ENCODE measurements at places on chromosomes 3 and 15. TPM values are rescaled to one million over a fixed set of nuclear protein-coding genes. Genes with fewer than 3 reads are reported as not detected.

- no peak for DNase-seq
Measured at GRCh38 chr3:146233487-146233886, 17.4 kb downstream of the PLSCR4 start.

- DNase-seq = no peak
Measured at GRCh38 chr3:55090291-55090690, 162.4 kb upstream of the LRTM1 start.

DNA sequence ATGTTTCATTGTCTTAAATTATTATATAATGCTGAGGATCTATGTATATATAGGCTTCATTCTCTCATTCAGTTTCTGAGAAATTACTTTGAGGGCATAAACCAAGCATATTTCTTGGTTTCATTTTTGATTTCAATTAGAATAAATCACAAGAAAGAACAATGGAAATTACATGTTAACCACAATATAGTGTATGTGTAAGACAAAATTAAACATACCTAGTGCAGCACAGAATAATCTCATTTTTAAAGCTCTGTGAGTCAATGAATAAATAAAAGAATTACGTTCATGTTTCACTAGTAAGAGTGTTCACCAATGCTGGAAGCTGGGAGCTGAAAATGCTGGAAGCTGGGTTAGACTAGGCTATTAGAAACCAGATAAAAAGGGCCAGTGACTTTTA is 72.8 kb downstream of the UBE3A start:
- no peak for DNase-seq

GRCh38 chr3:18752273-18752934 is 327.3 kb upstream of the SATB1 start:
- DNase-seq = no peak

Gene SST
- not detected for total RNA-seq

Gene ZNF620
- 1.1 TPM for total RNA-seq

GRCh38 chr3:121869736-121870135 is 24.5 kb upstream of the SLC15A2 start:
- DNase-seq = no peak

DNA sequence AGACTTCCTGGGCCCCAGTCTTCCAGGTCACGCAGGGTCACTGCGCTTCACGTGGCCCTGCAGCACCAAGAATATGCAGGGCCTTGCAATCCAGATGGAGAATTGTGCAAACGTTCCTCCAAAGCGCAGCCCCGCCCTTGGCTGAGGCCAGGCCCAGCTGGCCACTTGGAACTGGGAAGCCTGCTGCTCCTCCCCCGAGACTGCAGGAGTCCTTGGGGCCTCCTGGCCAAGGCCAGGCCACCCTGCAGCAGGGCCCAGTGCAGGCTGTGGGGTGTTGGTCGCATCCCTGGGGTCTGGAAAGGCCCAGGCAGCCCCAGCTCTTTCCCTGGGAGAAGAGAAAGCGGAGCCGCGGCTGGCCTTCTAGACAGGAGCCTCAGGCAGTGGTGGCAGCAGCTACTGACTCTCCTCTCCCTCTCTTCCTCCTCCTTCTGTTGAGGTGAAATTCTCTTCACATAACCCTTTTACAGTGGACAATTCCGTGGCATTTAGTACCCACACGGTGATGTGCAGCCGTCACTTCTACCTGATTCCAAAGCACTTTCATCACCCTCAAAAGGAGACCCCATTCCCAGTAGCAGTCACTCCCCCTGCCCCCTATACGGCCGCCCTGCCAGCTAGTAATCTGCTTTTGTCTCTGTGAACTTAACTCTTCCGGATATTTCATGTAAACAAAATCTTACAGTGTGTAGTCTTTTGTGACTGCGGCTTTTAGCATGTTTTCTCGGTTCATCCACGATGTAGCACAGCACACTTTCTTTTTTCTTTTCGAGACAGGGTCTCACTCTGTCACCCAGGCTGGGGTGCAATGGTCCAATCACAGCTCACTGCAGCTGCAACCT is 103.9 kb downstream of the TMEM266 start:
- DNase-seq = no peak

DNA sequence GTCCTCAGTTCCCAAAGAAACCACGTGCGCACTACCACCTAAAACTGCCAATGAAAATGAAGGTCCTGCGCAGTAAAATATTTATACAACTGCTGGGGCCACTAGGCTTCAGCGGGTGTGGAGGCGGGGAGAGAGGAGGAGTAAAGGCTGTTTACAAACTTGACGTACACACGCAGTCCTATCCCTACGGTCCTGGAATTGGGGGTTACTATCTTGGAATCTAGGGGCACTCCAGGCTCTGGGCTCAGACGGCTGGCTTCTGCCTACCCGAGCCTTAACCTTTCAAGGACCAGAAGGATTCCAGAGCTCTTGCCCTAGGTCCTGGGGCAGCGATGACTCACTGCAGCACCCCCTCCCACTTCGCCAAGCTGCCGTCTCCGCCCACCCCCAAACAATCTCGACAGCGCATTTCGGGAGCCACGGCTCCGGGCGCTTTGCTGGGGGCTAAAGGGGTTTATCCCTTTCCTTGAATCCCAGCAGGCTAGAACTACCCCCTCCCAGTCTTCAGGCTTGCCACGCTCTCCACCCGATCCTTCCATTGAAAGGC is 3.0 kb downstream of the ADAMTS9 start:
- peak; percentile 42 for DNase-seq

Gene SPESP1
- 1.4 TPM for total RNA-seq

DNA sequence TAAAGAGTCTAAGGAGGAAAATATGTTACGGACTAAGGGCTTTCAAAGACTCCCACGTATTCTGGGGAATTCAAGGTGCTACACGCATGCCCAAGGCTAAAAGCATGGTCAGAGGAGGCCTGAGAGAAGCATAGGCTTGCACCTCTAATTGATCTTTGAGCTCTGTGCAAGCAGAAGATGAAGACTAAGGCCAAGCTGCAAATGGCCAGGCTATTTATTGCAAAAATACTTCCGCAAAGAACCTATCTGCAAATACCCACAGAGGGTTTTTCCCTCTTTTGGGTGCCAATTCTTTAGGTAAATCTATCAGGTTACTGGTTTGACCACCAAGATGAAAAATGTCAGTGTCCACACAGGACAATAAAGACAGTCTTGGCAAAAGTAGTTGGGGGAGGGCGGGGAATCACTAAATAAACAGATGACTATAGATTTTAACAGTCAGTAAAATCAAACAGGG is 119.5 kb downstream of the STAG1 start:
- DNase-seq = no peak

- DNase-seq = no peak
Measured at GRCh38 chr3:14126017-14126886, 1.4 kb downstream of the TMEM43 start.

GRCh38 chr3:68315546-68315945 is 616.8 kb downstream of the TAFA4 start:
- DNase-seq = no peak

DNA sequence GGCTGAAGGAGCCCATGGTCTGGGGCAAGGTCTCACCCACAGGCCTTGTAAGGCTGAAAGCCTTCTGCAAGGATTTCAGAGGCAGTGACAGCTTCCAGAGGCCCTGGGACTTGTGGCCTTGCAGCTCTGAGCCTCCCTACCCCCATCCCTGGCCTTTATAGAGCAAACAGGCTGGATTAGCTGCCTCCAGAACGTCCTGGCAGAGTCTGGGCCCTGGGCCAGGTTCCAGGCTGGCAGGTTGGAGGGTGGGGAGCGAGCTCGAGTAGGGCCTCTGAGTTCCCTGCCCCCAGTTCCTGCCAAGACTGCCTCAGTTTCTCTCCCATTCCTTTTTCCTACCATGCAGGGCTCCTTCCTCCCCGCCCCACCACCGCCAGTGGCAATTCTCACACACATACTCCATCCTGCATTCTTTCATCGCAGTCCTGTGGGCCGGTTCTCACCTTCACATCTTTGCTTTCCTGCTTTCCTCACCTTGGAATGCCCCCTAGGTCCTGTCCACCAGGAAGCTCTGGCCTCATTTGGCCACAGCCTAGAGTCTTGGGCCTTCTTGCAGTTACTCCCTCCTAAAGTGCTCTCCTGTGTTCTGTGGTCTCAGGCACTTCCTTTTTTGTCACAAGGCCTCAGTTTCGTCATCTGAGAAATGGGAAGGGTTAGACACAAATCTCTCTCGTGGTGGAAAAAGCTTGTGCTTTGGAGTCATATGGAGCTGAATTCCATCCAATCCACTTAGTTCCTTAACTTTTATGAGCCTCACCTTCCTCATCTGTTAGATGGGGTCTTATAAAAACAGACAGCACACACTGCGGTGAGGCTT is 2.7 kb downstream of the LMAN1L start:
- peak; percentile 76 for DNase-seq

Data from right lobe of liver (tissue), 6 donors.